ENCODE measurements at places on chromosomes 7 and 10.
A peak's percentile ranks its signal among the peaks of the same experiment; 100 is the strongest.

DNA sequence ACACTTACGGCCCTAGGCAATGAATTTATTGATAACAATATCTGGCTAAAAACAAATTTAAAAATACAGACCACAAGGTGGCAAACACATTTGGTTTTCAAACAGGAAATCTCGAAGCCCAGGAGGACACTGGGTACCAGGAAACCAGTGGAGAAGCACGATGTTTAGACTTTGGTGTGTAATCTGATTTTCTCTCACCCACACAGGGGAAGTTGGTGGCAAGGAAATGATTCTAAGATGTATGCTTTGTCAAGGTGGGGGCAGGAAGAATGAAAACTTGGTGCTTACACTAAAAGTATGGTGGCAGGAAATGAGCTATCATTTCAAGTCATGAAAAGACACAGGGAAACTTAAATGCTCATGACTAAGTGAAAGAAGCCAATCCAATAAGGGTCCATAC, 113.2 kb upstream of the ANKRD1 start:
- DNase-seq: no peak

DNA sequence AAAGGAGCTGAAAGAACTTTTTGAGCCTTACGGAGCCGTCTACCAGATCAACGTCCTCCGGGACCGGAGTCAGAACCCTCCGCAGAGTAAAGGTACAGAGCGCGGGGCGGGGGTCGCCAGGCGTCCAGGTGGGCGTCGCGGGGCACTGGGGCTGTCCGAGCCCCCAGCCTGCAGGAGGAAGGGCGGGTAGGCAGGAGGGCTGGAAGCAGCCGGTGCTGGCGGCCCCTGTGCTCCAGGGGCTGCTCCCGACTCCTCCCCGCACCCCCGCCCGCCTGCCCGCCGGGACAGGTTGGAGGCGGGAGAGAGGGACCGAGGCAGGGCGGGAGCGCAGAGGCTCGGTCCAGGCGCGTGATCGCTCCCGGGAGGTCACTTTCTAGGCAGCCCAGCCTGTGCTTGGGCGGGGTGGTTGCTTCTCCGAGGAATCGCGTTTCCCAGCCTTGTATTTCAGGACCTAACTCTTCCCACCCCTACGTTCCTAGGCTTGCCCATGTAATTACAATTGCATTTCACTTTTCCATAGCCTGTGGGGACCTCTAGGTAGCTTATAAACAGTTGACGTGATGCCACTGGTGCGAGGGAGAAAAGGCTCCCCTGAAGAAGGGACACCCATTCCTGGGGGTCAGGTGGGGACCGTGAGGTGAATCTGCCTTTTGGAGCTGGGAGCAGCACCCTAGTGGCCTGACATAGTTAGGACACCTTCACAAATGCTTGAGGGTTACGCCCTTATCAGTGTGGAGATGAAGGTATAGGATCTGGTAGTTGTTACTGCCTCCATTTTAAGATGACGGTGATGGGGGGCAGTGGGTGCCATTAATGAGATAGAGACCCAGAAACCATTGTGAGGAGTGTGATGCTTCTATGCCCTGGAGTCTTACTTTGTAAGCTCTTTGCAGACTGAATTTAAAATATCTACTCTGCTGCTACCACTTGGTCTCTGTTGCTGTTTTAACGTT, 148.2 kb downstream of the CELF2 start:
- DNase-seq: peak; percentile 15

GRCh38 chr7:25124465-25125136, 459 bp downstream of the CYCS start:
- DNase-seq: no peak

GRCh38 chr7:112212571-112212970, 6.1 kb downstream of the ZNF277 start:
- DNase-seq: no peak

DNA sequence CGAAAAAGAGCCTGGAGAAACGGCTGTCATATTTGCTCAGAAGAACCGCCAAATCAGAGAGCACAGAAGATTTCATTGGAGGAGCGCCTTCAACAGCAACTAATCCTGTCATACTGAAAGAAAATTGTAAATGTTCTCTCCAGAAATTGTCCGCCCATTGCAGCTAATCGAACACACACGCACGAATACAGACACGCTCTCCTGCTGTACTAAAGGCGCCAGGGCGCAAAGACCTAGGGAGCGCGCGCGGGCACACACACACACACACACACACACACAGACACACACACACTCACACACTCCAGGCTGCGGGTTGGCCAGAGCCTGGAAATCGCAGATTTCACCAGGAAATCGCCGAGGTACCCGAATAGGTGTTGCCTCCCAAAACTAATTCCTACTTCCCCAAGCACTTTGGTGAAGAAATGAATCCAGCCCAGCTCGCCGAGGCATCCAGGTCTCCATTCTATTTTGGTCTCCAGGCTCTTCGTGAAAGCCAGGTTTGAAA, at the start of gene CHRM2:
CHRM2 (plus strand) TSS at position 157 of the 505 bp plus-strand sequence. CDS start 146,214 bp downstream, outside the sequence.
- DNase-seq: no peak

DNA sequence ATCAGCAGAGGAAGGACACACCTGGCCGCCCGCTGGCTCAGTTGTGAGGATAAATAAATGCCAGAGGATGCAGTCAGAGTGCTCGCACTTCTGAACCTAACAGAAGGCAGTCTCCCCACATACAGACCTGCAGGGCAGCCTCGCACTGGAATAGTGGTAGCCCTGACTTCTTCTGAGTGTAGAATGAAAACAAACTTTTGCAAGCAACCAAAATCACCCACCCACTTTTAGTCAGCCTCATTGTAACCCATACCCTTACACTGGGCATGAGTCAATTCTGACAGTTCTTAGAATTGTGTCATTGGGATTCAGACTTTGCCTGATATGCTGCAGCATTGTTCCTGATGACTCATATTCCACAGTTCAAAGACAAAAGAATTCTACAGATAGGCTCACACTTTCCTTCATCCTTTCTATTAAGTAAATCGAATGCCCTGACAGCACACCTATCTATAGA, 167.0 kb upstream of the CDK1 start:
- no peak for DNase-seq

- peak; percentile 50 for DNase-seq
Measured at GRCh38 chr7:95596198-95597063, at the start of gene PDK4. Gene PDK4, minus strand, starts transcription at chr7:95596516. Its CDS starts 223 bp downstream, at chr7:95596293.

- no peak for DNase-seq
Measured at GRCh38 chr7:157616931-157617330, 280.1 kb downstream of the DNAJB6 start.

DNA sequence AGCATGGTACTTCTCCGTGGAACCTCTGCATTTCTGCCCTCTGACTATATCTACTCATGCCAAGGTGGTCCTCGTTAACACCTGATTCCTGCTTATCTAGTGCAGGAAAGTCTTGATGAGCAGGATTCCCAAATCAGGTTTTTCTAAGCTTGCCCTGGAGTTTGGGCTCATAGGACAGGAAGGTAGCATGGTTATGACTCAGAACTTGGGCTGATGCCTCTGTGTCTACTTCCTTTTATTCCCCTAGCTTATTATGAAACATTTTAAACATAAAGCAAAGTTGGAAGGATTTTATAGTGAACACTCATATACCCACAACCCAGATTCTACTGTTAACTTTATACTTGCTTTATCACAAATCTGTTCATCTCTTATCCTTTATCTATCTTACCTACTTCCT, 5.6 kb downstream of the SUFU start:
- no peak for DNase-seq

- no peak for DNase-seq
Measured at GRCh38 chr10:80275135-80275498, 14.3 kb downstream of the MAT1A start.

- no peak for DNase-seq
Measured at GRCh38 chr7:49091519-49091918, 167.2 kb downstream of the CDC14C start.

GRCh38 chr10:69279110-69279509, 814 bp downstream of the HK1 start:
- no peak for DNase-seq

DNA sequence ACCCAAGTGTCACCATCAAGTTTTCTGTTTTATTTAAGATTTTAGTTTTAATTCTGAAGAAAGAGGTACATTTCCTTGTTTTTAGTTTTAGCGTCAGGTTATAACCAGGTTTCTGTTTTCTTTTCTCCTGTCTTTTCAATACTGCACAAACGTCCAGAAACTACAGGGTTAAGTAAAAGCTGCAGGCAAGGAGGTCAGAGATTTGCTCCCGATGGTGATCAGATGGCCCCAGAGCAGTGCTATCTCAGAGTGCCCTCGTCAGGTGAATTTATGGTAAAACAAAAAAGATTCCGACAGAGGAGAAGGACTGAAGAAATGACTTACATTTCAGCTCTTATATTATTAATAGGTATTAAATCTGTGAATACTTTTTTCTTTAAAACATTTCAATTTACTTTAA, 128.2 kb downstream of the STRA8 start:
- no peak for DNase-seq

DNA sequence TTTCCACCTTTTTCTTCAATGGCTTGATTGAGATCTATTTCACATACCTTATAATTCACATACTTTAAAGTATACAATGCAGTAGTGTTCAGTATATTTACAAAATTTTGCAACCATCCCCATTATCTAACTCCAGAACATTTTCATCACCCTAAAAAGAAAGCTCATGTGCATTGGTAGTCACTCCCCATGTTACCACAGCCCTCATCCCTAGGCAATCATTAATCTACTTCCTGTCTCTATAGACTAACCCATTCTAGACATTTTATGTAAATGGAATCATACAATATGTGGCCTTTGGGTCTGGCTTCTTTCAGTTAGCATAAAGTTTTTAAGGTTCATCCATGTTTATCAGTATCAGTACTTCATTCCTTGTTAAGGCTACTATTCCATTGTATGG, 214.2 kb downstream of the WDR11 start:
- DNase-seq: no peak

DNA sequence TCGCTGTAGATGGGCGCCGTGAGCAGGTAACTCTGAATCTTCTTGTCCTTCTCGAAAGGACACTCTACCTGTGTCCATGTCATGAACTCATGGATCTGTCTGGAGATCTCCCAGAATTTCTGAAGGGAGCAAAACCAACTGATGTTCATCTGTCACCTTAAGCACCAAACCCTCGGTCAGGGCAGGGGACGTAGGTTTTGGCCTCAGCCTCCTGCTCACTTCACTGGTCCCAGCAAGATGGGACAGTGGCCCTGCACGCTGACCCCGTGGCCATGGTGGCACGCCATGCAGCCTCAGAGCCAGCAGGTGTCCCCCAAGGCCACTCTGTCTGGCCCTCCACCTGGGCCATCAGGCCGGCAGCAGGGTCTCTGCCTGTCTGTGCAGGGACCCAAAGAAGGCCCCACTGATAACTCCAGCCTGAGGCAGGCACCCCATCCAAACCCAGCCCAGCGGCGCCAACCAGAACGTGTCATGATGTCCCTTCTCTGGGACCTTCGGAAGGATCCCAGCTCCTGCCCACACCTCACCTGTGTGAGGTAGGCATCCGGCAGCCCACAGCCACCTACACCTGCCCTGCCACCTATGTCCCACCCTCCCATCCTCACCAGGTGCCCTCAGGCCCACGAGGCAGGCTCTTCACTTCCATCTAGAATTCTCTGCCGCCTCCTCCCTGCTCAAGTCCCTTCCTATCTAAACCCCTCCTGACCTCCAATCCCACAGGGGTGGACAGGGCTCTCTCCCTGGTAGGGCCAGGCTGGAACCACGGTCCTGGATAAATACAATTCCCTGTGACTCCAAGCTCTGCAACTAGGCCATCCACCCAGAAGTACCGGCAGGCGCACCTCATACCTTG, 59.0 kb downstream of the CSGALNACT2 start:
- DNase-seq: no peak

- no peak for DNase-seq
Measured at GRCh38 chr10:51405580-51406351, 293.6 kb downstream of the CSTF2T start.

DNA sequence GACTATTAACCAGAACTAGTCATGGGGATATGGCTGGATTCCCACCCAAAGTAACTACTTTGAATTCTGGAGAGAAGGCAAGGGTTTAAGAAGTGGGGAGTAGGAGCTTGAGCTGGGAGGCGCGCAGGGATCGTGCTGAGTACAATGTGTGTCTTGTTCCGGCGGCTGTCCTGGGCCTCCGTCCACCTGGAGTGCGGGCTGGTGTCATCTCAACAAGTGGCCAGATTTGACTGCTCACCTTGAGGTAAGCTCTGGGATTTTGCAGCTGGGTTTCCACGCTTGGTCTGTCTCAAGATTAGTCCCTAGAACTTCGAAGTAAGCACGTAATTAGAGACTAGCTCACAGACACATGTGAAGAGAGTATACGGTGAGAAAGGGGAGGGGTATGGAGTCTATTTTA, 49.4 kb downstream of the GLRX3 start:
- DNase-seq: no peak

DNA sequence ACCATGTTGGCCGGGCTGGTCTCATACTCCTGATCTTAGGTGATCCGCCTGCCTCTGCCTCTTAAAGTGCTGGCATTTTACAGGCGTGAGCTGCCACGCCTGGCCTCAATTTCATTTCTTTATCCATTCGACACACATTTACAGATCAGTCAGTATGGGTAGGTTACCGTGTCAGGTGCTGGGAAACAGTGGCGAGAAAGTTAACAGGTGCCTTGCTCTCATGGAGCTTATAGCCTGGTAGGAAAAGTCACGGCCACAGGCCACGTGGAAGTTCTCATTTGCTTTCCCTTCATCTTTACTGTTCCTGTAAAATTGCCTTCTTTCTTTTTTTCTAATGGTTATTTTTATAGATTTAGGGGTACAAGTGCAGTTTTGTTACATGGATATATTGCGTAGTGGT, 2.6 kb upstream of the CAMK1D start:
- DNase-seq: no peak

DNA sequence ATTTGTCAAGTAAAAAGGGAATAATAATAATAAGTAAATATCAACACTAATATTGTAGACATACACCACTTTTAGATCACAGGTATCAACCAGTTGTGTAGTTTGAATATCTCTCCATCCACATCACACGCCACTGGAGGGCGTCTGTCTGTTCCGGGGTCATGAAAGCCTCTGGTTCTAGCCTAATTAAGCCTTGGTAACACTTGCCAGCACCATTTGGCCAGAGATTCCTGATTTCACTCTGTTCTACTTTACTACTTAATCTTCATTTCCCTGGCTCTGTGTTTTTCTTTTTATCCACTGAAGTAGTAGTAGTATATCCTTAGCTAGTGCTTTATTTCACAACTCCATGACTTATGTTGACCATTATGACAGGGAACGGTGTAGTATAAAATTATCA, 285.6 kb upstream of the POM121L12 start:
- no peak for DNase-seq

GRCh38 chr7:1242256-1242605, 9.6 kb downstream of the UNCX start:
- no peak for DNase-seq

DNA sequence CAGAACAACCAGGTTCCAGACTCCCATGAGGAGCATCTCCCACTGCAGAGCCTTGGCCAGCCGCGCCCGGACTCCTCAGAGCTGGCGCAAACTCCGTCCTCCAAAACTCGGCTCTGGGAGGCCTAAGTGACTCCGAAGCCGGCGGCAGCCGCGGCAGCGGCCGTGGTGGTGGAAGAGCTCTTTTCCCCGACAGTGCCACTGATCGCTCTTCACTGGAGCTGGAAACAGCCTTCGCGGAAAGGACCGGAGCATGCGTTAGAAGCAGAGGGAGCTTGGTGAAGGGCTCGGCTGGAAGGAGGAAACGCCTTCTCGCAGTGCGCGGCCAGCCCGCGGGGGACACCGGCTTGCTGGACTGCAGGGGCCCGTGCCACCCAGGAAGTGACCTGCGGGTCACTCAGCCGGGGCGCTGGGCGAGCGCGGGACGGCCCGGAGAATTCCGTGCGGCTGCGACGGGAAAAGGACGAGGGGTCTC, 5.0 kb upstream of the HOXA13 start:
- no peak for DNase-seq

All from DMS 273 treated with DMSO at 0.1 percent for 48 hours (cell line).